Renal cortical epithelial cell (primary cell): ENCODE measurements at places on chromosomes 4 and X.

GRCh38 chr4:189613207-189613606 is 327.5 kb upstream of the FRG1 start:
- no peak for DNase-seq

DNA sequence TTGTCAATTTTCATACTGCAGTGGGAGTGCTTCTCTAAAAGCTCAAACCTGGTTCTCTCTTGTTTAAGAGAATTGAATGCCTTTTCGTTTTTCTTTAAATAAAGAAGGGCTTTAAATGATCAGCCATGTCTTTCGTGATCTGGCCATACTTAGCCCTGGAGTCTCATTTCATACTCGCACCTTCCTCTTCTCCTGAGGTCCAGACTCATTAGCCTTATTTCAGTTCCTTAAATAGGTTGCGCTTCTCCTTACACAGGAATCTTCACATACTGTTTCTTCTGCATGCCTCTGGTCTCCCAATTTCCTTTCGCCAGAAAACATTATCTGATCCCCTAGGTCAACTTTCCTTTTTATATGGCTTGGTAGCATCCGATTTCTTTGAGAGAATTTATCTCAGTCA is 565.6 kb upstream of the TENM3 start:
- no peak for DNase-seq

GRCh38 chrX:30504309-30504708 is 73.3 kb downstream of the TASL start:
- DNase-seq: peak; percentile 33

- DNase-seq: peak; percentile 42
These were observed 11.0 kb downstream of the SUPT20HL1 start for GRCh38 chrX:24371391-24371972.

- no peak for DNase-seq
These were observed 32.2 kb downstream of the IL21 start for GRCh38 chr4:122588453-122589238.

DNA sequence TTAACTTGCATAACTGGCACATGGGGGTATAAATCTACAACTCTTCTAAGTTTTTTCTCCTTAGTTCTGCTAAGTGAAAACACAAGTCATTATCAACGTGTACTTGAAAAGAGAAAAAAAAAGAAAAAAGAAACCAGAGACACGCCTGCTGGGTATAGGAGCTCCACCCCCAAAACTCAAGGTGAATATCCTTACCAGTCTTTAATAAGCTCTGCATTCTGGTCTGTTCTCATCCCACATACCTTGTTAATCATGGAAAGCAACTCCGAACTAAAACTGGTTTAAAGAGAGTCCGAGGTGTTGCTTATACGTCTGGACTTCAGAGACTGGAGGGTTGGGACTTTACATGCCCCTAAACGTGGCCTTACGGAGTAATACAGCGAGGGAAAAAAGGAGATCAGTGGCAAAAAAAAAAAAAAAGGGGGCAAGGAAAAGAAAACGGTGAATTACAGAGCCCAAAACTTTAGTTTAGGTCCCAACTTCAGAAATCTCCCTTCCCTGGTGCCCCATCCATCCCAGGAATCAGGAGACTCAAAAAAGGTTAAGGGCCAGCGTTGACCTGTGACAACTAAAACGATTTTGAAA is 1.0 kb downstream of the PGRMC2 start:
- DNase-seq: peak; percentile 65

DNA sequence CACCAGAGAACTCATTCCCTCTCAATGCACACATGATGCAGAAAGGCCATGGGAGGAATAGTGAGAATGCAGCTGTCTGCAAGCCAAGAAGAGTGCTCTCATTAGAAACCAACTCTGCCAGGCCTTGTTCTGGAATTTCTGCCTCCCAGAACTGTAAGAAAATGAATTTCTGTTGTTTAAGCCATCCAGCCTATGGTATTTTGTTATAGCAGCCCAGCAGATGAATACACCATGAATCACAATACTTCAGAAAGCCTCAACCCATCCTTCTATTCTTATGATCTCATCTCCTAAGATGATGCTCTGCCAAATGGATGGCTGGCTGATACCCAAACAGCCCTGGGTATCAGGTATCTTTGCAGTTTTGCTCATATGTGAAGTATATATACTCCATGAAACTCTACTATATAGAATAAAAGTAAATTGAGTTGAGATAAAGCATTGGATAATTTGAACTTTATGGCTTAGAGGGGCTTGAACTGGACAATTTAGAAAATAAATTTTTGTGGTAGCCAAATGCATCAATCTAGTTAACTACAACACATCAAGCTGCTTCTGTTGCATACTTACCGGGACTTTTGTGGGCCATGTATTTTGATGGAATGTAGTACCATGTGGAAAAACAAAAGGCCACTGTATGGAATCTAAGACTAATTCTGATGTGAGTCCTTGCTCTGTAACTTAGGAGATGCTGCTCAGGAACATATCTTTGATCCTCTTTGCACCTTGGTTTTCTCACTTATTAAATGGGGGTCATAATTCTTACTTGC is 245.9 kb downstream of the HS3ST1 start:
- DNase-seq: no peak

- no peak for DNase-seq
These were observed 69.5 kb downstream of the RRAGB start for GRCh38 chrX:55787063-55787462.

GRCh38 chrX:71621603-71622002 is 3.3 kb upstream of the CXCR3 start:
- no peak for DNase-seq

DNA sequence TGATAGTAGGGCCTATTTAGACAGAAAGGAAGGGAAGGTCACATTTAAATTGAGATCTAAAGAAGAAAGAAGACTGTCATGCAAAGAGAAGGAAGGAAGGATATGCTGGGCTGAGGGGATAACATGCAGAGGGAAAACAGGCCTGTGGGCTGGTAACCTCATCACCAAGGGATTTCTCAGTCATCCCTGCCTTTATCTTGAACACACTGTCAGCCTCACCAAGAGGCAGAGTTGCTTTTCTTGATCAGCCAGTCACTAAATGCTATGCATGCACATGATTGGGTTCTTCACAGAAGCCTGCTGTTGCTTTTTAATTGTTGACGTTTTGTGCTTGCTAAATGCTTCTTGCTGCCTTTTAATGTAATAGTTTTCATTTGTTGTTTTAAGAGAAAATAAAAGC is 113.0 kb downstream of the ARHGAP24 start:
- DNase-seq: no peak

- peak; percentile 94 for DNase-seq
These were observed 374.9 kb upstream of the TECRL start for GRCh38 chr4:64784125-64784524.

- no peak for DNase-seq
These were observed 68.8 kb upstream of the BCOR start for GRCh38 chrX:40166582-40166981.

DNA sequence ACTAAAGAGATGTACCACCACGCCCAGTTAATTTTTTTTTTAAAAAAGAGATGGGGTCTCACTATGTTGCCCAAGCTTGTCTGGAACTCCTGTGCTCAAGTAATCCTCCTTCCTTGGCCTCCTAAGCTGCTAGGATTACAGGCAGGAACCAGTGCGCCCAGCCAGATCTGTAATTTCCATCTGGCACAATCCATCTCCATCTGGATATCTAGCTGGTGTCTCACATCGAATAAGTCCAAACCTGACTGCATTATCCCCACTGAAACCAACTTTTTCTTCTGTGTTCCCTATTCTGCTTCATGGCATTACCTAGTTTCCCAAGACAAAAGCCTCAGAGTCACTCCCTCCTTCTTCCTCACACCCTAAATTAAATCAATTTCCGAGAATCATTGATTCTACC is 125.8 kb upstream of the TEX13C start:
- no peak for DNase-seq

GRCh38 chrX:120739300-120739699 is 109.4 kb upstream of the C1GALT1C1 start:
- no peak for DNase-seq
